Activated B cell treated with CpG ODN at 0.5 μM for 24 hours (primary cell): ENCODE measurements at places on chromosomes 3 and 15.

DNA sequence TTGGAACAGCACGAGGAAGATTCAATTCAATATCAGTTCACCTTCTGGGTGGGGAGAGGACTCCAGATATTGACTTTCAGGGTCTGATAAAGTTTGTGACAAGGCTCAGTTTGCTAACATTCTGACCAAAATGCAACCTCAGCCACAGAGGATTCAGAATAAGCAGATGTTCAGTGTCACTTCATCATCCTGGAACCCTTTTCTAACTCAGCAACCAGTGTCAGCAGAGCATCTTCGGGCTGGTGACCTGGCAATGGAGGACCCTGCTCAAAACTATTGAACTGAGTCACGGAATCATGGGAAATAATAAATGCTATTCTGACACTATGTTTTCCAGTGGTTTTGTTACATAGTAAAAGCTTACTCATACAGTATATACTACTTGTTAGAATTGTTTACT is 433.4 kb upstream of the CFAP20DC start:
- no peaks in the 10 kb centered on the region for H3K4me1 ChIP-seq
- no peaks in the 10 kb centered on the region for H3K36me3 ChIP-seq
- no peak overlapping the region for H3K27ac ChIP-seq
- no peak for DNase-seq
- no peak overlapping the region for H3K4me3 ChIP-seq
- H3K27me3 ChIP-seq, result no peaks in the 10 kb centered on the region

DNA sequence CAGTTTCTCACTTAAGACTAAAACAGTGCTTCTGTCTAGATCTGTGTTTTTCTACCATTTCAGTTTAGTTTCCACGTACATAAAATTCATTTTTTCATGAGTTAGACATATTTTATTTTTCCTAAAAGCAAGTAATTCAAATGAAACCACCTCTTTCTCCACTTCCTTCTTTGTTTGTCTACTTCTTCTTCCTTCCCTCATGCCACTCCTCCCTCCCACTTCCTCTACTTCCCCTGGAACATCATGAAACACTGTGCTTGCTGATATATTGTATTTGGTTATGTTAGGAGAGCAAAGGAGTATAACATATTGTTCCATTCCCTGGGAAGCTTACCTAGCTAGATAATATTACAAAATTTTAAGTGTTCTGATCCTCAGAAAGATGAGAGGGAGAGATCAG is 36.7 kb upstream of the GOLGA8B start:
- no peak overlapping the region for H3K27ac ChIP-seq
- no peaks in the 10 kb centered on the region for H3K36me3 ChIP-seq
- no peak overlapping the region for H3K4me3 ChIP-seq

DNA sequence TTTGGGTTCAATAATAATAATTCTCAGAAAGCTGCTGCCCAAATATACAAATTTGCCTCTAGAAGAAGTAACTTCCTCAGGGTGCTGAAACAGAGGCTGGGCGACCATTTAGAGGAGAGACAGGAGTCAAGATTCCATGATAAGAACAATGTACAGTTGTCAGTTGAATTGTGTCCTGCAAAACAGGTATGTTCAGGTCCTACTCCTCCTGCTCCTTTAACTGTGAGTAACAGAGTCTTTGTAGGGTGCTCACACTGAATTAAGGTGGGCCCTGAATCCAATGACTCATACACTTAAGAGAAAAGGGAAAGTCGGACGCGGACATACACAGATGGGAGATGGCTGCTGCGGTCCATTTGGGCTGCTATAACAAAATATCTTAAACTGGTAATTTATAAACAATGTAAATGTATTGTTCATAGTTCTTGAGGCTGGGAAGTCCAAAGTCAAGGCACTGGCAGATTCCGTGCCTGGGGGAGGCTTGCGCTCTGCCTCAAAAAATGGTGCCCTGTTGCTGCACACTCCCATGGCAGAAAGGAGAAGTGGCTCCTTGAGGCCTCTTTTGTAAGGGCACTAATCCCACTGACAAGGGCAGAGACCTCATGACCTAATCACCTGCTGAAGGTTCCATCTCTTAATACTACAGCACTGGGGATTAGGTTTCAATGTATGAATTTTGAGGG is 55.1 kb downstream of the MB21D2 start:
- no peak for DNase-seq
- no peaks in the 10 kb centered on the region for H3K4me1 ChIP-seq
- H3K27ac ChIP-seq, result no peak overlapping the region
- no peaks in the 10 kb centered on the region for H3K36me3 ChIP-seq
- no peaks in the 10 kb centered on the region for H3K27me3 ChIP-seq

- peaks cover 5% of the 10 kb centered on the region for H3K36me3 ChIP-seq
- DNase-seq, result no peak
- peaks cover 3% of the 10 kb centered on the region for H3K4me1 ChIP-seq
Observed at GRCh38 chr15:60494108-60494507, 15.2 kb upstream of the ICE2 start.

DNA sequence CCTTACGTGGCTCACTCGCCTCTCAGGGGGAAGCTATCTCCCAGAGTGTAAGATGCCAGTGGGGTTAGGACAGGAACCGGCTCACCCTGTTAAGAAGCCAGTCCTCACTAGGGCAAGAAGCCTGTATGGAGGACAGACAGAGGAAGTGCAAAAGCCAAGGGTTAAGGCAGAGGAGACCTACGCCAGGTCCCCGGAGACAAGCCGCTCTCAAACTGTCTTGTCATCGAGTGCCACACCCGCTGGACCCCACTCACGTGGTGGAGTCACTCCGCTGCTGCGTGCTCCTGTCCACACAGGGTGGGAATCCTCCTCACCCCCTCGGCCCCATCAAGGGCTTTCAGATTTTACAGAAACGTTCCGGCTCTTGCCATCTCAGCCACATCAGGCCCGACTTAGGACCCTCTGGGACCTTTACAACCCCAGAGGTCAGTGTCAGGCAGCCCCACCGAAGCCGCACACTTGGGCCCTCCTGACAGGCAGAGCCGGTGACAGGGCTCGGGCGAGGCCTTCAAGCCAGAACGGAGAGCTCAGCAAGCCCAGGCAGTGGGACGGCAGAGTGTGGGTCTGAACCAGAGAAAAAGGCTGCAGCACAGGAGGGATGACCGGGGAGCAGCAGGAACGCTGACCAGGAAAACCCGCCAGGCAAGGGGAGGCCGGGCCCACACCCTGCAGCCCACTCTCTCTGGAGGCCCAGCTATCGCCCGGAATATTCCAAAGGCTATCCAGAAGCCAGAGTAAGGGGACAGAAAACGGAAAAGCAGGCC is 61.7 kb downstream of the XXYLT1 start:
- H3K36me3 ChIP-seq, result no peaks in the 10 kb centered on the region
- H3K27me3 ChIP-seq, result no peaks in the 10 kb centered on the region
- H3K4me3 ChIP-seq, result no peak overlapping the region
- H3K27ac ChIP-seq, result no peak overlapping the region

DNA sequence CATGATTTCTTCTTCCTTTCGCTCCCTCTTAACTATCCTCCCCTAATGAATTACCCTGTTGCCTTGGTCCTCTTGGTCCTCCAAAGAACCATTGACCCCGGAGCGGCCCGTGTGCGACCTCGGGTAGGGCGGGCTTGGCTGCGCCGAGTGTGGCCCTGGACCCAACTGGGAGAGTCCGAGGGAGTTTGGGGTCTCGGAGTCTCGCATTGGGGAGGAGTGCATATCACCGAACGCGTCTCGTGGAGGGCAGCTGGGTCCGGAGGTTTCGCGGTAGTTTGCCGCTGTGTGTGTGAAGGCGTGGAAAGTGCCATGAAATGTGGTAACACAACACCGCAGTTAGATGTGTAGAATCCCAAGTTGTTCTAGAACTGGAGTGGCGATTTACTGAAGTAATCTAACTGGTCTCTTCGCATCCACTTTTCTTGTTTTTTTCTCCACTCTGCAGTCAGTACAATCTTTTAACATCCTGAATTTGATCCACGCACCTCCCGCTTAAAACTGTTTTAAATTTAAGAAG is 363 bp downstream of the GTF2E1 start:
- H3K4me1 ChIP-seq, result peaks cover 36% of the 10 kb centered on the region
- H3K27ac ChIP-seq, result peak overlapping the region; percentile 97
- H3K27me3 ChIP-seq, result no peaks in the 10 kb centered on the region
- H3K4me3 ChIP-seq, result peak overlapping the region; percentile 96

DNA sequence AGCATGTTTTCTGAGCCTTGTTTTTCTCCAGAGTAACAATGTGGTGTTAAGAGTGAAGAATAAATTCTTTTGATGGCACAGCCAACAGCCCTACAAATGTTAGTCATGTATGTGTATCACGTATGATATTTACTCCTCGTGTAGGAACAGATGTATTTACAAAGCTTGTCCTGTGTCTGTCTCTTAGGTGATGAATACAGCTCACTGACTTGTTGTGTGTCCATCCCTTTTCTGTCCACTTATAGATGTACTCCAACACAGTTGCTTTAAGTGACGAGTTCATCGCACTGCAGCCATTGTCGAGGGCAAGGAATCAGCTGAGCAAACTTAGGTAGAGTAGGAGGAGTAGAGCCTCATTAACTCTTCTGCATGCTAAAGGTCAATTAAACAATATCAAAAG is 78.1 kb downstream of the DCUN1D1 start:
- H3K4me3 ChIP-seq, result no peak overlapping the region
- H3K27me3 ChIP-seq, result no peaks in the 10 kb centered on the region
- H3K27ac ChIP-seq, result no peak overlapping the region
- no peaks in the 10 kb centered on the region for H3K4me1 ChIP-seq

DNA sequence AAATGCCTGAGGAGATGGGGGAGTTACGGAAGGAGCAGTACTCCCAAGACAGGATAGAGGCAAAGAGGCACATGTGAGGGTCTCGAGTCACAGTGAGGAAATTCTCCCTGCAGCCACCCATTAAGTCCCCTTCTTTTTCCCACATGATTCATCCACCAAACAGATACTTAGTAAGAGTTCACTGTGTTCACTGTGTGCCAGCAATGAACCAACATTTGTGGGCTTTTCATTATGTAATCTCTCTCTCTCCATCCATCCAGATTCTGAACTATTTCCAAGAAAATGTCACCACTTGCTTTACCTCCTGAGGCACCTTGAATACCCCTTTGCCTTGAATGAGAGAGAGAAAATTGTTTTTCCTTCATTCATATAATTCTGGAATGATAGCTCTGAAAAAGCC is 24.6 kb upstream of the LRRFIP2 start:
- H3K27me3 ChIP-seq, result no peaks in the 10 kb centered on the region
- DNase-seq, result no peak
- H3K4me3 ChIP-seq, result no peak overlapping the region
- no peaks in the 10 kb centered on the region for H3K36me3 ChIP-seq

- H3K36me3 ChIP-seq, result no peaks in the 10 kb centered on the region
- no peak for DNase-seq
- H3K4me3 ChIP-seq, result no peak overlapping the region
- peaks cover 4% of the 10 kb centered on the region for H3K27me3 ChIP-seq
Observed at GRCh38 chr15:78205337-78205736, 29.0 kb downstream of the ACSBG1 start.

GRCh38 chr3:184350618-184351017 is 10.8 kb downstream of the CLCN2 start:
- no peak overlapping the region for H3K4me3 ChIP-seq
- H3K27me3 ChIP-seq, result no peaks in the 10 kb centered on the region
- H3K36me3 ChIP-seq, result peaks cover 1% of the 10 kb centered on the region
- no peak for DNase-seq
- H3K4me1 ChIP-seq, result no peaks in the 10 kb centered on the region
- H3K27ac ChIP-seq, result no peak overlapping the region

- no peaks in the 10 kb centered on the region for H3K27me3 ChIP-seq
- peaks cover 20% of the 10 kb centered on the region for H3K36me3 ChIP-seq
- peak overlapping the region; percentile 92 for H3K27ac ChIP-seq
- H3K4me3 ChIP-seq, result peak overlapping the region; percentile 47
Observed at GRCh38 chr15:94286583-94286982, 55.2 kb downstream of the MCTP2 start.

DNA sequence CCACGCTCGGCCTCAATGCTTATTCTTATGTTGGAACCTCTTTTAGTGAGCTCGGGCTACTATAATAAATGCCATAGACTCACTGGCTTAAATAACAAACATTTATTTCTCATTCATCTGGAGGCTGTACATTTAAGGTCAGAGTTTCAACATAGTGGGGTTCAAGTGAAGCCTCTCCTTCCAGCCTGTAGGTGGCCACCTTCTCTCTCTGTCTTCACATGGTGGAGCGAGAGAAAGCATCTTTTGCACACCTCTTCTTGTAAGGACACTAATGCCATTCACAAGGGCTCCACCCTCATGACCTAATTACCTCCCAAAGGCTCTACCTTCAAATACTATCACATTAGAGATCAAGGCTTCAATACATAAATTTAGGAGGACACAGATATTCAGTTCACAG is 520.3 kb upstream of the EPHA6 start:
- no peaks in the 10 kb centered on the region for H3K4me1 ChIP-seq
- no peak overlapping the region for H3K4me3 ChIP-seq
- no peaks in the 10 kb centered on the region for H3K27me3 ChIP-seq
- no peaks in the 10 kb centered on the region for H3K36me3 ChIP-seq
- DNase-seq, result no peak

DNA sequence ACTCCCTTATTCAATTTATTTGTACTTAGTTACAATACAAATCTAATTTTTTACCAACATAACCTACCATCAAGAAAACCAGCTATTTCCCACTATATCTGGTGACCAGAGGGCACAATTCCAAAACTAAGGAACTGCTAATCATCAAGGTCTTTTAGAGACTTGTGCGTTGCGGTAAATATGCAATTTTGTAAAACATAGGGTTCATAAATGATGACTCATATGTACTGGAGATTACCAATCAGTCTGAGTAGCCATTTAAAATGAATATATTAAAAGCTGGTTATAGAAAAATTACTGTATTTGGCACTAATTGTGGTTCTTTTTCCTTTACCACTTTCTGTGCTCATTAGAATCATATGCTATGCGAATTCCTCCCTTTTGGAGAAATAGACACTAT is 859.6 kb downstream of the ROBO1 start:
- H3K36me3 ChIP-seq, result no peaks in the 10 kb centered on the region
- H3K27me3 ChIP-seq, result no peaks in the 10 kb centered on the region
- H3K4me1 ChIP-seq, result no peaks in the 10 kb centered on the region

DNA sequence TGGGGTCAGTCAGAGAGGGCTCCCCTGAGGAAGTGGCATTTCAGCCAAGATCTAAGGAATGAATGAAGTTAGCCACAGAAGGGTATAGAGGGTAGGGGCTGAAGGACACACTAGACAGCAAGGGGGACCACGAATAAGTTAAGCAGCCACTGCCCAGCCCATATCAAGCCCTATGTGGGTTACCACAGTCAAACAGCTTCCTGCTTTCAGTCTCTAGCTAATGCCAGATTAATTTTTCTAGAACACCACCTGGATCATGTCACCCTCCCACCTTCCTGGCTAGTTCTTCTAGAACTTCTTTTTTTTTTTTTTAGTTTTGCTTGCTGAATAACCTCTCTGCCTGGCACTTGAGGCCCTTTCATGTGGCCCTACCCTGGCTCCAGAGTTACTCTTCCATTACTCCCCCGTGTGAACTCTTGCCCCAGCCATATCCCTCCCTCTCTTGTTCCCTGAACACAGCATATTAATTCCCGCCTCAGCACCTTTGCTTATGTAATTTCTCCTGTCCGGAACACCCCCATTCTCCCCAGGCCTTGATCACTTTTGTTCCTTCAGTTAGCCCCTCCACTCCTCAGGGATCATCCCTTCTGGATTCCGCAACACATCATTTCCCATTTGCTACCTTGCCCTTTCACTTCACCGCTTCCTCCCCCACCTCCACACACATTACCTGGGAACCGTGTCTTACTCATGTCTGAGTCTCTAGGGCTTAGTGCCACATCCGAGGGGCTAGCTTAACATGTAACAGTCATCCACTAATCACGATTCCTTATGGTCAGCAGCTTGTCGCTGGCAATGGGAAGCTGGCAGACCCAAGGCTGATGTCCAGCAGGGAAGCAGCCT is 20.6 kb upstream of the BNC1 start:
- no peak for DNase-seq
- peaks cover 16% of the 10 kb centered on the region for H3K27me3 ChIP-seq
- H3K4me3 ChIP-seq, result no peak overlapping the region
- no peaks in the 10 kb centered on the region for H3K4me1 ChIP-seq
- no peaks in the 10 kb centered on the region for H3K36me3 ChIP-seq

GRCh38 chr3:152269056-152269830 is 514 bp downstream of the MBNL1 start:
- peaks cover 49% of the 10 kb centered on the region for H3K36me3 ChIP-seq
- DNase-seq, result peak; percentile 73
- peak overlapping the region; percentile 98 for H3K27ac ChIP-seq
